ENCODE measurements at places on chromosomes 1 and 21. TPM values are rescaled to one million over a fixed set of nuclear protein-coding genes. Genes with fewer than 3 reads are reported as not detected.

Gene WDR64
- not detected for total RNA-seq

Gene GJB4
- total RNA-seq = not detected

Gene CD53
- total RNA-seq = not detected

Gene IFFO2
- 44.1 TPM for total RNA-seq

Gene GBP6
- total RNA-seq = not detected

Gene VASH2
- 0.14 TPM for total RNA-seq

Gene ELF3
- 0.13 TPM for total RNA-seq

Gene VSIG8
- not detected for total RNA-seq

Gene RGSL1
- total RNA-seq = not detected

Gene NUDT4B
- 76.2 TPM for total RNA-seq

Gene HES3
- not detected for total RNA-seq

Gene TNFRSF8
- under 0.01 TPM for total RNA-seq

Gene NBPF4
- total RNA-seq = not detected
